Activated T-cell treated with anti-CD3 and anti-CD28 coated beads, Interleukin-2, amount 50 U/mL, for 1 hour (primary cell): ENCODE measurements at places on chromosomes 3 and 15.

DNA sequence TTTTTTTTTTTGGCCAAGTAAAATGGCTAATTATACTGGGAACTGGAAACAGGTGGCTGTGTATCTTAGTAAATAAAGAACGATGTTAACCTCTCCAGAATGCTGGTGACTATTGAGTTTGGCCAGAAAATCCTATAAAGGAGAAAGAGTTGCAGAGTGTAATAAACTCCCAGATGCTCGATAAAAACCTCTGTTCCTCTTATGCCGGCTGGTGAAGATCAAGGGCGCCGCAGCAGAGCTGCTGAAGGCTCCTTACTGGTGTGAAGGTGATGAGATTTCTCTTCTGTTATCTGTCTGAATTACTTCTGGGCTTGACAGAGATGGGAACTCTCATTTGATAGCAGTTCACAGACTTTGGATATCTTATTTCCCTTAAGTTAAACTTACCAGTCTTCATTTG is 104.6 kb downstream of the PTPRG start:
- DNase-seq: no peak

GRCh38 chr3:14319654-14320182 is 82.7 kb upstream of the SLC6A6 start:
- no peak for DNase-seq

GRCh38 chr3:30932513-30933098 is 38.1 kb upstream of the GADL1 start:
- DNase-seq: no peak

GRCh38 chr3:130463221-130463620 is 53.8 kb upstream of the COL6A6 start:
- no peak for DNase-seq

DNA sequence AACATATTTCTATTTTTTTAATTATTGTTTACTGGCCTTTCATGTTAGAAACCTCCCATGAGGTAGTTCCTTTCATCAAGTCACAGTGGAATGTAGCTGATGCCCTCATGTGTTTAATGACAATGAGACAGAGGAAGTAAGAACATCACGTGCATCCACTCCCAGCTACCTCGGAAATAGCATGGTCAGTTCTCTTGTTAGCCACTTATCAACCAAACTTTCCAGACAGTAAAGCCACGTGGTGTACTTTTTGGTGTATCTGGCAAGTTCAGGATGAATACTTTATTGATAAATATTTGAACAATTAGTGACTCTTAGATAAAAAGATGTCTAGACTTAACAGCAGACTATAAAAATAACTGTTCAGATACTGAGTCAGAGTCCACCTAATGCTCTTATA is 781.7 kb downstream of the MECOM start:
- no peak for DNase-seq

DNA sequence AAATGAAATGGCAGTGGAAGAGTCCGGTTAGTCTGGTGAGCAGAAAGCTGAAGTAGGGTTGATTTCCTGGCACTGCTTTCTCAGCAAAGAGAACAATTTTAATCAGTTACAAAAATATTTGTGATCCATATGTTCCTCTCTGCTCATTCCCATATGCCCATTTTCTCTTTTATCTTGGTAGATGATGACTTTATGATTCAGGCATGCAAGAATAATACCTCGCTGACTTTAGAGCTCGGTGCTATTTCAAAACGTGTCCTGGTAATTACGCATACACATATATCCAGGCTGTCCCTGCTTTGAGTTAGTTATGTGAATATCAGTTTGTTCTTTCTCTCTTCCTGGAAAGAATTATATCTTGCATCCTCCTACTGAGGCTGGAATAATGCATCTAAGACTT is 38.5 kb downstream of the ARPP21 start:
- no peak for DNase-seq

DNA sequence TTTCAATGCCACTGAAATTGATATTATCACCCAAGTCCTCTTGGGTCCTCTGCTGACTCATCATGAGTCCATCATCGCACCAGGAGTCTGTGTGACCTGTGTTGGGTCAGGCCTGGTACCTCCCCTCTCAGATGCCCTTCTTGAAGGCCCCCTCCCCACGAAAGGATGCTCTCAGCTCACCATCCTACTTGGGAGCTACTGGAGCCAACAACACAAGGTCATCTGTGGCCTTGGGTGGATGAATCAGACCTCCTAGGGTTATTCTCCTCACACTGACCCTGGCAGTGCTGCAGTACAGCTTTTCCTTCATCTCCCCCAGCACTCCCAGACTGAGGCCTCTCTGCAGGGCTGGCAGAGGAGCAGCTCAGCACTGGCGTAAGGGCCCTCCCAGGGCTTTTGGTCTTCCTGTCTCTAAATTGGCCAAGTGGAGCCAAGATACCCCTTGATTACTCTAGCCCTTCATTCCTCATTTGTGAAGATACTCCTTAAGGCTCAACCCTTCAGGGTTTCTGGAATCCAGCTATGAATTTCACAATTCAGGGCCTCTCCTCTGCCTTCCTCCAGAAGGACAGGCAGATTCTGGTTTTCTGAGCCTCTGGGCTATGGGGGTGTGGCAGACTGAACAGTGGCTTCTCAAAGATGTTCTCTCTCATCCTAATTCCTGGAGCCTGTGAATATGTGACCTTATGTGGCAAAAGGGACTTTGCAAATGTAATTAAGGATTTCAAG is 80.7 kb upstream of the GSK3B start:
- no peak for DNase-seq
